Stimulated activated naive CD8-positive, alpha-beta T cell treated with anti-CD3 and anti-CD28 coated beads, Interleukin-15, amount 100 ng/mL, for 72 hours (primary cell): ENCODE measurements at places on chromosomes 16 and 17.

- no peak for DNase-seq
Observed at GRCh38 chr16:12010388-12011251, 34.1 kb downstream of the SNX29 start.

DNA sequence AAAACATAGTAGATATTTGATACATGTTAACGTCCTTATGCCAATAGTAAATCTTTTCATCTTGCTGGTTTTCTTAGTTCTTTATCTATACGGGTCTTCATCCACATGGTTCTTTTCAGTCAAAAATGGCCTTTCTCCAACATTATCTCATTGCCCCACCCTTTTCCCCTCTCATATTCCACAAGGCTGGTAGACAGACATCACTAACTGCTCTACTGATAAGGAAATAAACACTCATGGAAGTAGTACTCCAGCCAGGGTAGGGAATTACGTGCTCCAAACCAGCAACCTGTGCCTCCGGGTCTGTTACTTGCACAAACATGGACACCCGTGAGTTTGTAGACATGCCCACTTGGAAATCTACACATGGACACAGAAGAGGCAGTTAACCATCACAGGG is 141.4 kb downstream of the XYLT1 start:
- DNase-seq: no peak

DNA sequence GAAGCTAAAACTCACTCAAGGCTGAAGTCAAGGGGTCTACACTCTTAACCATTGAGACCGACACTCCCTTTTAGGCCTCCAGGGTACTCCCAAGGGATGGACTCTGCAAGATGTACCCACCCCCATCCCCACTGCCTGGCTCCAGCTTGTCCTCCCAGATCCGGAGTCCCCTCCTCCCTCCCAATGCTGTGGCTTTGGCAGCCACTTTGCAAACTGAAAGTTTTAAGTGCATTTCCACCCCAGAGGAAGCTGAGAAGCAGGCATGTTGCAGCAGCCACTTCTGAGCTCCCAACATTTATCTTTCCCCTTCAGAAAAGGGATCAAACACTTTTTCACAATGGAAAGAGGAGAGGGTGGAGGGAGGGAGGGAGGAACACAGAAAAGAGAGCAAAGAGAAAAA is 115.2 kb downstream of the COPRS start:
- no peak for DNase-seq

GRCh38 chr16:66150698-66151482 is 215.6 kb upstream of the CDH5 start:
- DNase-seq: no peak

DNA sequence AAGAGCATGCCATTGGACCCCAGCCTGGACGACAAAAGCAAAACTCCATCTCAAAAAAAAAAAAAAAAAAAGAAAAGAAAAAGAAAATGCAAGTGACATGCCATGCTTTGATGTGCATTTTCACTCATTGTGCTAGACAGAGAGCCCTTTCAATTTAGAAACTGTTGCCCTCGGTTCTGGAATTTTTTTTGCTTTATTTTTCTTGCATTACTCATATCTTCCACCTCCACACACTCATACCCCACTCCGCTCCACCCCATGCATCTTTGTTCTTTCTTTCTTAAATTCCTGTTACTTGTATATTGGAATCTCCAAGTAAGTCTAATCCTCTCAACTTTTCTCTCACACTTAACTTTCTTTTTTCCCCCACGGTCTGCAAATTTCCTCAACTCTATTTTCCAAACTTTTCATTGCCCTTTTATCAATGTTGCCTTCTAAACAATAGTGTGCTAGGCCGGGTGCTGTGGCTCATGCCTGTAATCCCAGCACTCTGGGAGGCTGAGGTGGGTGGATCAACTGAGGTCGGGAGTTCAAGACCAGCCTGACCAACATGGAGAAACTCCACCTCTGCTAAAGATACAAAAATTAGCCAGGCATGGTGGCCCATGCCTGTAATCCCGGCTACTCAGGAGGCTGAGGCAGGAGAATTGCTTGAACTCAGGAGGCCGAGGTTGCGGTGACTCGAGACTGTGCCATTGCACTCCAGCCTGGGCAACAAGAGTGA is 16.8 kb upstream of the SUZ12 start:
- DNase-seq: no peak
